Fibroblast of the conjunctiva (primary cell): ENCODE measurements at places on chromosomes 5 and 9.

DNA sequence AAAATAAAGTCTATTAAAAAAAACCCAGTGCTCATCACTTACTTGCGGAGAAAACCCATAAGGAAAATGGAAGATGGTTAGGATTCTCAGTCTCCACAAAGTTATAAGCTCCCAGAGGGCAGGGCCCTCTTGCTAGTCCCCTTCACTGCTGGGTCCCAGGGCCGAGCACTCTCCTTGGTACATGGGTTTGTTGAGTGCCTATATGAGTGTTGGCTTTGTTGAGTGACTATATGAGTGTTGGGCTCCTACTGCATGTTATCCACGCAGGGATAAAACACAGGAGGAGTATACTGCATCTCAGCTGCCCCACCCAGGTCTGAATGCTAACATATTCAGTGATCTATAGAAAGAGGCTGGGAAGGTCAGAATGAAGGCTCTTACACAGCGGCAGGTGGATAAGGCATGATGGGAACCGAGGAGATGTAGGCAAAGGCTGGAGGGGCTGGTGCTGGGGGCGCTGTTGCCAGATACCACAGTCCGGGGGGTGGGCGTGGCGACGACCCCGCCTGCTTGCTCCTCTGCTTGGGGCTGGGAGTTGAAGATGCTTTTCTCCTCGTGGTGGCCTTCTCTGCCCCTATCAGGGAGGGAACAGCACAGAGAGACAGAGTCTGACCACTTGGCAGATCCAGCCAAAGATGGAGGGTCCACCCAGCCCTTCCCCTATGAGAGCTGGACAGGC lies 11.6 kb downstream of the ORM2 start:
- DNase-seq: no peak

DNA sequence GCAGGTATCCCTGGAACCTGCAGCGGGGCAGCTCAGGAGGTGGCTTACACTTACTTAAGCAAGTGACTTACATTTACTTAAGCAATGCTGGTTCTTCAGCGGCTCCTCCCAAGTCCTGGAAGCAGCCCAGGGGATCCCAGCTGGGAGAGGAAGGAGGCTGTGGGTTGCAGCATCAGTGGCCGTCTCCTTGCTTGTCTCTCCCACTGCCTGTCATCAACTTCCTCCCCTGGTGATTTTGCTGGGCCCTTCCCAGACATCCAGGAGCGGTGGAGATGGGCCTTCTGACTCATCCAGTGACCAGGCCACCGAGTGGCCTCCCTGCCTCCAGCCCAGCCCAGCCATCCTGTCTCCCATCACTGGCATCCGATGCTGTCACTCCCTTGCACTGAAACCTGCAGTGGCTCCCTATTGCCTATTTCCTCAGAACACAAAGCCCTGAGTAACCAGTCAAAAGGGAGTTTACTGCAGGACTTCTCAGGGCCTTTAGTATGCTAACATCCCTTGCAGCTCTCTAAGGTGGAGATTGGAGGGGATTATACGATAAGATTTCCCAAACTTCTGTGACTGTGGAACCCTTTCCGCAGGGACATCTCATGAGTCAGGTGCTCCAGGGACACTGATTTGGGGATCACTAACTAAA lies 155.9 kb upstream of the PHYKPL start:
- no peak for DNase-seq

- DNase-seq: no peak
These were observed 139.2 kb downstream of the TLE1 start for GRCh38 chr9:81550207-81550583.

DNA sequence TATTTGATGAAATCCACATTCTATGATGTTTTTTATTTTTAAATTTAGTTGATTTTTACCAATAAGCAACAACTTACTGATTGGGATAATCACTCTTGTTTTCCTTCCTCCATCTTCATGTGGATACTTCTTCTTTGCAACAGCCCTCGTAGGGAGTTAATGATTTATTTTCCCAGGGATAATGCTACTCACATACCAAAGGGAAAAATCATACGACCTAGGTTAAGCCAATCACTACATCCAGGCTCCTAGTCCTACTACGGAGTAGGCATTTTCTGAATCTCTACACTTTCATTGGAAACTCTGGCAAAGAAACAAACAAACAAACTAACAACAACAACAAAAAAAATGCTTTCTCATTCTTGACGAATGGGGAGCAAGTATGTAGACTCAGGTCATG lies 663.4 kb downstream of the PTPRD start:
- no peak for DNase-seq

DNA sequence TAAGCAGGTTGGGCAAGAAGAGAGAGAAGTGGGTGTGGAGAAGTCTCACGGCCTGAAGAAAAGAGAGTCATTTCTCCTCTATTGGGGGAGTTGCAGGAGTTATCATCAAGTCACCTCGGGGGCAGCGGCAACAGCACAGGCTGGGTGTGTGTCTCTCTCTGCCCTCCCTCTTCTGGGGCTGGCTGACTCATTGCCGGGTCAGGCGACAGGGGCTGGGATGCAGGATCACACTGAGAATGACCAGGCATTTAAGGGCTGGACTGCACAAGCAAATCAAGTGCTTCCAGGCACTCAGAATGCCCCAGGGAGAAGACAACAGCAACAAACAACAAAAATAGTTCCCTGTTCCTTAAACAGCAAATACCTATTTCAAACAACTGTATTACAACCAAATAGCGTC lies 6.3 kb upstream of the EQTN start:
- no peak for DNase-seq
